HTR-8/SVneo (cell line): ENCODE measurements at places on chromosomes 3 and 15.
A peak's percentile ranks its signal among the peaks of the same experiment; 100 is the strongest.

- DNase-seq: peak; percentile 17
Observed at GRCh38 chr3:23203708-23204330, 692 bp downstream of the UBE2E2 start.

DNA sequence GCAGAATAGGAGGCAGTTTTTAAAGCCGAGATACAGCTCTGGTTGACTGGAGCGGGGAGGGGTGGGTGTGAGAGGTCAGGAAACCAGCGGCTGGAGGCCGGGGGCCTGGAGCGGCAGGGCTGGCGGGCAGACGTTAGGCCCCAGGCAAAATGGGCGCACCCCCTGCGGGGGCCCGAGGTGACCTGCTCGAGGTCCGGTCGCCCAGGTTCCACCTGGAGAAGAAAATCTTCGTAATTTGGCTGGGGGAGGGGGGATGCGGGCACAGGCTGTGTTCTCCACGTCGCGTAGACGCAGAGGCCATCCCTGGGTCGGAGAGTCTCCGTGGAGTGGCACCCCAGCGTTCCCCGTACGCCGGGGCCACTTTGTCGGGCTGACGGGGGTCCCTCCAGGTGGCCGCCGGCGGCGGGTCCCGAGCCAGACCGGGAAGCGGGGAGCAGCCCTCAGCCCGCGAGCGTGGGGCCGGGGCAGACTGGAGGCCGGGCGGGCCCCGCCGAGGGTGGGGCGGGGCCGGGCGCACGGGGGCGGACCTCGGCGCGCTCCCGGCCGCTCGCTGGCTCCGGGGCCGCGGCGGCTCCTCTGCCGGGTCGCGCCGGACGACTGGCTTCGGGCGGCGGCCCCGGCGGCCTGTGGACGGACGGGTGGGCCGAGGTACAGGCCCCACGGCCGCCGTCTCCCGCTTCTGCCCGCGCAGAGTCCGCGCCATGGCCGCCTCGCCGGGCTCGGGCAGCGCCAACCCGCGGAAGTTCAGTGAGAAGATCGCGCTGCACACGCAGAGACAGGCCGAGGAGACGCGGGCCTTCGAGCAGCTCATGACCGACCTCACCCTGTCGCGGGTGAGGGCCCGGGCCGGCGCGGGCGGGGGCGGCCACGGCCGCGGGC lies at the start of gene CRTC3:
Gene CRTC3, plus strand, starts transcription at position 553 of the 879 bp plus-strand sequence. Its CDS starts 149 bp downstream, at position 702.
- DNase-seq: peak; percentile 57

GRCh38 chr3:72657666-72658065 lies 190.6 kb downstream of the SHQ1 start:
- DNase-seq: no peak

DNA sequence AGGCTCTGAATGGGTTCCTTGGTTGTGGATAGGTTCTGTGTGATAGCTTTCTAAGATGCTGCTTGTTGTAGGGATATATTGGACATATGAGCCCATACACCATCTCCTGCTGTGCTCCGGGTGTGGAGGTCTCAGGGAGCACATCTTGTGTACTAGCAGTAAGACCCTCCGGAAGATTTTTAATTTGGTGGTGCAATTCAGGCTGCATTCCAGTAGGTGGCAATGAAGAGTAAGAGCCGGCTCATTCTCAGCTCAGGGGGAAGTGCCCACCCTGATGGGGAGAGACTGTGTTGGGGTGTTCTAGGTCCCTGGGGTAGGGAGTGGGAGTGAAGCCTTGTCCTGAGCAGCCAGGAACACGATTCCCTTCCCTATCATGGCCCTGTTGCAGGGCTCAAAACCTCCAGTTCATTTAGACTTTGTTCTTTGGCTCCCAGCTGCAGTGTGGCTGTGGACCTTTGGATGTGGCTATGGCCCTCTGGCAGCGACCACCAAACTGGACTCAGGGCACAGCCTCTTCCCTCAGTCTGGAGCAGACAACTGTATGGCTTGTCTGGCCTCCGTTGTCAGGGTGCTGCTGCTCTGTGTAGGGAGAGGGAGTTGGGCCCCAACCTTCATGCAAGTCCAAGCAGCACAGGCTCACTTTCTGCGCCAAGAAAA lies 104.7 kb downstream of the UNC13C start:
- no peak for DNase-seq

DNA sequence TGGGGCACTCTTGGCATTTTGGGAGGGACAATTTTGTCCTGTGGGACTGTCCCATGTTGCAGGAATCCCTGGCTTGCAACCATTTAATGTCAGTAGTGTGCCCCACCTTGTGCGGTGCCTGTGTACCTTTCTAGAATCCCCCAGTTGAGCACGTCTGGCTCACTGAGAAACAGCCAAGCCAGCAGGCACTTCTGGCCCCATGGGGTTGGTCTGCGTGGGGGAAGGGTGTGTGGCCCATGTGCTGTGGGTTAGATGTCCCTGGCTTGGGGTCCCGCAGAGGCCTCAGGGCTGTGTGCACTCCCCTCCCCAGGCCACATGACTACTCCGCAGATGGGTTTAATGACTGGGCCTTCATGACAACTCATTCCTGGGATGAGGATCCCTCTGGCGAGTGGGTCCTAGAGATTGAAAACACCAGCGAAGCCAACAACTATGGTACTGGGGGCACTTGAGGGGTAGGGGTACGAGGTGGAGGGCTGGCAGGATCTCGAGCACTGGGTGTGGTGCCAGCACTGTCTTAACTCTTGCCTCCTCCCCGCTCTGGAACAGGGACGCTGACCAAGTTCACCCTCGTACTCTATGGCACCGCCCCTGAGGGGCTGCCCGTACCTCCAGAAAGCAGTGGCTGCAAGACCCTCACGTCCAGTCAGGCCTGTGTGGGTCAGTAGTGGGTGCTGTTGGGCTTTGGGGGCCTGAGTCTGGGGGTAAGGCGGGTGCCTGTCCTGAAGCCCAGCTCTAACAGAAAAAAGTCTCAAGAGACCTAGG lies 3.7 kb upstream of the FES start:
- DNase-seq: no peak
